NCI-H1048 (cell line): ENCODE measurements at places on chromosomes 6 and 20.

GRCh38 chr6:43996618-43997344, 130.5 kb downstream of the MRPL14 start:
- DNase-seq: no peak

- no peak for DNase-seq
These were observed 79.4 kb upstream of the TRAF3IP2 start for GRCh38 chr6:111685058-111685457.

GRCh38 chr6:71015392-71015791, 58.5 kb upstream of the B3GAT2 start:
- DNase-seq: no peak

DNA sequence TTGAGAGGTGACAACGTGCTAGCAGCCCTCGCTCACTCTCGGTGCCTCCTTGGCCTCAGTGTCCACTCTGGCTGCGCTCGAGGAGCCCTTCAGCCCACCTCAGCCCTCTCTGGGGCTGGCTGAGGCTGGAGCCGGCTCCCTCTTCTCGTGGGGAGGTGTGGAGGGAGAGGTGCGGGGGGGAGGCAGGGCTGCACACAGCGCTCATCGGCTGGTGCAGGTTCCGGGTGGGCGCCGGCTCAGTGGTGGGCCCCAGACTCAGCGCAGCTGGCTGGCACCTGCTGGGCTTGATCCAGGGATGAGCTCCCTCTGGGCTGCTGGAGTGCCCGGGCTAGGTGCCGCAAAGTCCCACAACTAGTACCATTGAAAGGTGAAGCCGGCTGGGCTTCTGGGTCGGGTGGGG, 957.8 kb upstream of the GJE1 start:
- DNase-seq: no peak

- DNase-seq: no peak
These were observed 39.2 kb downstream of the ZFP64 start for GRCh38 chr20:52152416-52152815.

DNA sequence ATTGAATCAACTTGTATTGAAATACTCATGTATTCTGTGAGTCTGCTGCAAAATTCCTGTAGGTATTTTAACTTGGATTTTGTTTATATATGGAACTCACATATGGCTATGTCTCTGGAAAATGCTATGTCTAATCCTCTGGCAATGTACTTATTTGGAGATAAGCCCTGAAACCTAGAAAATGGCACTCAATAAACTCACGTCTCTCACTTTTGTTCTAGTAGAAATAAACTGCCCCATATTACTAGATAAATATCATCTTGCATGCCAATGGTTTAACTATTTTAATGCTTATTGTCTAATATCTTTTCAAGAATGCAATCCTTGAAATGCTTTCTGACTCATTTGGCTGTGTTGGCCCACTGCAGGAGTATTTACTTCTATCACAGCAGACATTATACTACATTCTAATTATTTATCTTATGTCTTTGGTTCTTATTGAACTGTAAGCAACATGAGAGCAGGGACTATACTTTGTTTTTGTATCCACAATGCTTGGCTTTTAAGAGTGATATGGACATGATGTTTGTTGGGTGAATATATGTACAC, 292.2 kb upstream of the RSPO3 start:
- DNase-seq: no peak

- DNase-seq: no peak
These were observed 89.2 kb downstream of the THBS2 start for GRCh38 chr6:169164451-169164850.

GRCh38 chr6:82957171-82957867, 108.3 kb downstream of the UBE3D start:
- no peak for DNase-seq

- DNase-seq: no peak
These were observed 185.6 kb downstream of the BMP7 start for GRCh38 chr20:57080796-57081195.

GRCh38 chr6:107989166-107990094, 31.4 kb upstream of the SEC63 start:
- no peak for DNase-seq

- DNase-seq: no peak
These were observed 30.8 kb upstream of the CSNK2A1 start for GRCh38 chr20:574297-574942.

GRCh38 chr6:138815797-138816528, 20.1 kb downstream of the ECT2L start:
- peak; percentile 9 for DNase-seq

DNA sequence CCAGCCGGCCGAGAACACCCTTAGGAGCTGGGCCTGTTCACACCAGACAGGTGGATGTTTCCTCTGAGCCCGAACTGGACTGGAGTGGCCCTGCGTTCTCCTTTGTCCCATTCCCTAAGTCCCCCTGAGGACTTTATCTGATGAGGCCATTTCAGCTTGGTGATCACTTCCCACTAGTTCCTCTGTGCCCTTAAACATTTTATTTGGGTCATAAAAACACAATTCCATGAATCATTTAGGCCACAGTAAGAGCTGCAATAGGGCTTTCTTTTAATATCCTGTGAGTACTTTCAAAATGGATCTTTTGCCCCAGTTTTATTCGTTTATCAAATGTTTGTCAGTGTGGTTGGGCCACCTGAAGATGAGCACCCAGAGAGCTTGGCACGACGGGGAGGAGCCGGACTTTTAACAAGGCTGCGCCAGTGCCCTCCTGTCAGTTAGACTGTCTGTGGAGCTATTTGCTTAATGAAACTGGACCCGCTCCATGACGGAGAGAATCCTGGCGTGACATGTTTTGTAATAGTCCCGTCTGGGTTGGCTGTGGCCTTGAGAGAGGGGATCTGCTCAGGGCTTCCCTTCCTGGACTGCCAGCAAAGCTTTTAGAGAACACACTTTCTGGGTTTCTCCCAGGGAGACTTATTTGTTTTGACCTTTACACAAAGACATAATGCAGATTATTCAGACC, 53.5 kb downstream of the ZDHHC14 start:
- DNase-seq: no peak

DNA sequence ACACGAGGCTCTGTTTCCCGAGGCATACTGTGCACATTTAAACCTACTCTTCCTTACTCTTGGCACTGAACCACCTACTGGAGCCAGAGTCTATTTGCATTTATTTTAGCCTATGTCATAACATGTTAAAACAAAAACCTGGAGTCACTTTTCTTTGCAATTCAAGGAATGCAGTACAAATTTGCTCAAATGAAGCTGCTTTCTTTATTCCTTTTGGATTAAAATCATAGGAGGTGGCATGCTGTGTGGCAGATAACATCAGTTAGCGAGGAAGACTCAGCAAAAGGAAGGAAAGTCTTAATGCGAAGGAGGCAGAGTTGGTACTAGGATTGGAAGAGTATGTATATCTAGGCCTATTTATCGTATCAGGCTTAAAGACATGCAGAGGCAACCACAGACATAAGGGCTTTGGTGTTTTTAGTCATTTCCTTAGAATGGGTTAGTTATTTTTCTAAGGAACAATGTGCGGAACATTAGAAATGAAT, 92.9 kb downstream of the SAMD3 start:
- no peak for DNase-seq

DNA sequence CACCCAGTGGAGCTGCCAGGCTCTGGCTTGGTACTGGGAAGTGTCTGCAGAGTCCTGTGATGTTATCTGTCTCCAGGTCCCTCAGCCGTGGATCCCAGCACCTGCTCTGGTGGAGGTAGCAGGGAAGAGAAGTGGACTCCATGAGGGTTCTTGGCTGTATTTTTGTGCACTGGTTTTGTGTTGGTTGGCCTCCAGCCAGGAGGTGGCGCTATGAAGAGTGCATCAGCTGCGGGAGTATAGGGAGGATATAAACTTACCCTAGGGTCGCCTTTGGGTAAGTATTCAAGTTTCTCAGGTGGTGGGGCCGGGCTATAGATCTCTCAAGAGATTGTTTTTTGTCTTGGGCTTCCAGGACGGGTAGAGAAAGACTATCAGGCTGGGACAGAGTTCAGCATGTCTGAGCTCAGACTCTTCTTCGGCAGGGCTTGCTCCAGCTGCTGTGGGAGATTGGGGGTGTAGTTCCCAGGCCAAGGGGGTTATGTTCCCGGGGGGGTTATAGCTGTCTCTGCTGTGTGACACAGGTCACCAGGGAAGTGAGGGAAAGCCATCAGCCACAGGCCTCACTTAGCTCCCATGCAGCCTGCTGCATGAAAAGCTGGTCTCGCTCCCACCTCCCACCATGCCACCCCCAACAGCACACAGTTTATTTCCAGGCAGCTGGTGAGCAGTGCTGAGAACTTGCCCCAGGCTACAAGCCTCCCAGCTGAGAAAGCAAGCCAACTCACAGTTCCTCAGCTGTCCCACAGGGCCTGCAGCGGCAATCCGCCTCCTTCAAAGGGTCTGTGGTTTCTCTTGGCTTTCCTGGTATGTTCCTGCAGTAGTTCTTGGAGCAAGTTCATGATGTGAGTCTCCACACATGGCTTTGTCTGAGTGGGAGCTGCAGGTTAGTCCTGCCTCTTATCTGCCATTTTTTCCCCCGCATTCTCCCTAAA, 115.7 kb downstream of the AIG1 start:
- no peak for DNase-seq

- DNase-seq: no peak
These were observed 124.5 kb downstream of the IMPG1 start for GRCh38 chr6:75947935-75948334.

DNA sequence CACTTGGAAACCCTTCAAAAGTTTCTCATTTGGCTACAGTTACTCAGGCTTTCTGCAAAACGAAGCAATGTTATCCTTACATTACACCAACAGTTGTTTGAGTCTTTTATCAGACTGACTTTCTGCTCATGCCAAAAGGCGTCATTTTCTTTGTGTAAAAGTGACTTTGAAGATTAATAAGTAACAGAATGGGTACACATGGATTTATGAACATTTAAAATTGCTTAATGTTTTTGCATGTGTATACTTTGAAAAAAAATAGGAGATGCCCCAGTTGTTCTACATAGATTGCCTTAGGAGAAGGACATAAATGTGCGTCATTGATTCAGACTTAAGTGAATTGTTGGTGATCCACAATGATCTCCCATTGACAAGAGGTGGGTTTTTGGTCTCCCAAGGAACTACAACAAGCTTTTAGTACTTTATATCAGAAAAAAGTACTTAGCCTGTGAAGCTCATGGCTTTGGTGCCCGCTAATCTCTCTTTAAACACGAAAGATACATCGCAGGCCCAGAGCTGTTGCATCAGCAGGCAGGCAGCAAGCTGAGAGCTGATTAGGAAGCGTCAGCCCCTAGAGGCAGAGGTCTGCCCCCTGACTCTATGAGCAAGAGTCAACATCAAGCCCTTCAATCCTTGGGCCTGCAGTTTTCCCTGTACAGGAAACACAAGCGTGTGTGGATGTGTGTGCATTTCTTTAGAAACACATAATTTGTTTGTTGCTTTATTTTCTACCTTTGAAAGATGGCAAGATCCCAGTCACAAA, 45.9 kb downstream of the SLC22A3 start:
- no peak for DNase-seq

- DNase-seq: no peak
These were observed 9.8 kb downstream of the MMUT start for GRCh38 chr6:49453221-49453620.

DNA sequence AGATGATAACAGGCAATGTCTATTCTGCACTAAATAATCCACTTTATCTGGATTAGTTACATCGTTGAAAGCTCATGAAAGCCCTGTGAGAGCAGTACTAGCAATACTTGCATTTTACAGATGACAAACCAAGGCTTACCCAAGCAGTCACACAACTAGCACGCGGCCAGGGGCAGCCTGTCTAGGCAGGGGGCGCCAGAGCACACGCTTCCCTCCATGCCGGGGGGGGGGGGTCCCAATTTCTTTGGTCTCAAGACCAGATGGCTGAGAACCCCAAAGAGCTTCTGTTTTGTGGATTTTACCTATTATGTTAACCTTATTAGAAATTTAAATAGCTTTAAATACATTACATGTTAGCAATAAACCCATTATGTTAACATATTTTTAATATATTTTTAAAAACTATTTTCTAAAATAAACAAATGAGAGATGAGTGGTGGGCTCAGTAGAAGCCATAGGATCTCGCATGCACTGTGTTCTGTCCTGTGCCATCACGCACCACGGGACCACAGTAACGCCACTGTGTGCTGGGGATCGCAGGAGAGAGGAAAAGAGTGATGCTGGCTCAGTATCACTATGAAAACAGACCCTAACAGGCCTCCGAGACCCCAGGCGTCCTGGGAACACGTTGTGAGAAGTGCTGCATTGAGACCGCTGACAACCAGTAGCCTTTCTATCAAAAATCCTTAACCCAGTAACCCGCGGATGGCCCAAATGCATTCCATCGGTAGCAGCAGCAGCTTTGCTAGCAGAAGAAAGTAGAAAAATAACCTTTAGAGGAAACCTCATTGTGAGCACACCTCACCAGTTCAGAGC, 5.3 kb upstream of the PRR18 start:
- no peak for DNase-seq

DNA sequence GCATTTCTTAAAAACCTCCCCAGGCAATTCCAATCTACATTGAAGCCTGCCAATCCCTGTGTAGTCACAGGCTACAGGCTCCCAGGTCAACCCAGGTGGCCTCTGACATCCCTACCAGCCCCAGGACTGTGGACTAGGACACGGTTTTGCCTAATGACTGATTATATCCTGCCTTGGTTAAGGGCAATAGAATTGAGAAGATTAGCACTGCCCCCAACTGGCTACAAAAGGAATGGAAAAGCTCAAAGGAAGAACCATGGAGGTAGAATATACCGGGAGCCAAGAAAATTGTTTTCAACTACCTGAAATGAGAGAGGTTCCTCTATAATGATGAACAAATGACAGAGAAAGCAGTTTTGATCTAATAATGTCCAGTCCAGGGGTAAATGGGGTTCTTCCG, 421.1 kb upstream of the AGPAT4 start:
- no peak for DNase-seq

GRCh38 chr20:17849901-17850683, 118.5 kb downstream of the SNX5 start:
- no peak for DNase-seq

- no peak for DNase-seq
These were observed 6.8 kb upstream of the EZR start for GRCh38 chr6:158825951-158826306.

- DNase-seq: no peak
These were observed 20.4 kb downstream of the MYLIP start for GRCh38 chr6:16149305-16149704.

- DNase-seq: no peak
These were observed 22.9 kb upstream of the TMEM170B start for GRCh38 chr6:11514672-11515071.

GRCh38 chr6:16216501-16217155, 21.8 kb upstream of the GMPR start:
- DNase-seq: no peak

DNA sequence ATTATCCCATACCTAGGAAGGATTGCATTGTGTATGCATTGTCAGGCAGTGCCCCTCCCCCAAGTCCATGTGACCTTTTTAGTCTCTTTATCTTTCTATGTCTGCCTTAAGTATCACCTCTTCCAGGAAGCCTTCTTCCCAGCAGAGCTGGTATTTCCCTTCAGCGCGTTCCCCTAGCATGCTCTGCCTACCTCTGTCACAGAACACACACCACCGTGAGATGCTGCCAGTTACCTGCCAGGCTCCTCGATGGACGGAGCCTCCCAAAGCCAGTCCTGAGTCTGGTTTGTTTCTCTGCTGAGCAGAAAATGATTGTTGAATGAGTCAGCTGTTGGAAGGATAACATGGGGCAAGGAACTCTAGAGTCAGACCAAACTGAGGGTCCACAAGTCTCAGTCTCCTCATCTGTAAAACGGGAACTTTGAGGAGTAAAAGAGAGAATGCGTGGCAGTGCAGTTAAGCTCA, 11.3 kb upstream of the ZNF335 start:
- DNase-seq: no peak

- DNase-seq: no peak
These were observed 94.1 kb downstream of the PRDM1 start for GRCh38 chr6:106180208-106180607.
